Right lung (tissue), 10 donors: ENCODE measurements at places on chromosomes 6 and 20.

DNA sequence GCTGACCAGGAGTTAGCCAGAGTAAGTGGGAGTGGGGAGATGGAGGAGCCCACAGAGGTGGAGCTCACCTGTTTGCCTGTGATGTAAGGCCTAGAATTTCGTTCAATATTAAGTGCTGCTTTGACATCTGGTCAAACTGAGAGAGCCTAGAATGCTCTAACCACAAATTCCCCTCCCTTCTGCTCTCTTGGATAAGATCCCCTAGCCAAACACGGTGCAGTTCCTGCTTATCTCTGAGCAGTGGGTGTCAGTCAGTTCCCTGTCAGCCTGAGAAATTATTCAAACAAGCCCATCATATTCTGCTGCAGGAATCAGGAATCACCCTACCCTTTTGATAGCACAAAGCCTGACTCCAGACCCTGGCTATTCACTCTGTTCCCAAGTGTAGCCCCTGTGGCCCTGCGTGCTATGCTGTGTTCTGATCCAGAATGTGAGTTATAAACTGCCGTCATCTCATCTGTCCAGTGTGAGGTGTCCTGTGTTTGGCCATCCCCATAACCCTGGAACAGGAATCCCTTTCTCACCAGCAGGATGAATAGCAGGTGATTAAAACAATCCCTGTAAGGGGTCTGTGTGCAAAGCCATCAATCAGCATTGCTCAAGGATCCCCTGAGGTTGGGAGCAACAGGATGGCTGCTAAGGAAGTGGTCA is 31.8 kb upstream of the ZNF133 start:
- DNase-seq, result no peak

DNA sequence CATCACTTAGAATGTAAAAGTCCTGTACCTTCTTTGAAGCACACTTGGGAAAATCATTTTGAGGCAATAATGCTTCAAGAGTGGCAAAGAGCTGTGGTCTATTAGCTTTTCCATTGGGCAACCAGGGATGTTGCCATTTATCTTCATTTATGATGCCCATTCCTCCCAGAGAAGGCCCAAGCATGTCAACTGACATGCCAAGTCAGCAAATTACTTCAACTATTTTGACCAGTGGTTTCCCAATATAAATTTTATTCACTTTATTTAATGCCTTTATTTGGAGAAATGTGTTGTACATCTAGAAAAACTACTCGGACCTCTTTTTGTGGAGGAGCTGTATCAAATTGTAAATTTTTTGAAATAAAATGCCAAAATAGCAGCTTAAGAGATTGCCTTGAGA is 164.1 kb upstream of the PCSK2 start:
- no peak for DNase-seq

GRCh38 chr20:23197836-23198235 is 111.7 kb upstream of the CD93 start:
- DNase-seq, result no peak

DNA sequence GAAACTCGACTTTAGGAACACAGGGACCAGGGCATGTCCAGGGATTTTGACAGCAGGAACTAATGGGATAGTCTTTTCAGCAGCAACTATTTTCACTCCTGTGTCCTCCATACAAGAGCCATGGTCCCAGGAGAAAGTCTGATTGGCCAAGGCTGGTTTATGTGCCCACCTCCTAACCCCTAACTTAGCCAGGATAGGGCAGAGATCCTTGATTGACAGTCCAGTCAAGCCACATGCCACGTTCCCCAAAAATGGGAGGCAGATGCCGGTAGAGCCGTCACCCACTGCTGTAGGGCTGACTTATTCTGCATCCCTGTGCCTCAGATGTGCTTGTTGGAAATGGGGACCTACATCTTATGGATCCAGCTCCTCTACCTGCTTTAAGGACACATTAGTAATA is 22.3 kb downstream of the SLC2A10 start:
- DNase-seq, result no peak

GRCh38 chr6:13465734-13466133 is 21.7 kb downstream of the GFOD1 start:
- DNase-seq, result no peak

- DNase-seq, result no peak
Observed at GRCh38 chr6:30754631-30755030, 10.3 kb upstream of the IER3 start.

- no peak for DNase-seq
Observed at GRCh38 chr6:74671558-74672025, 534.3 kb downstream of the COL12A1 start.

GRCh38 chr6:53566755-53567154 is 21.9 kb upstream of the GCLC start:
- DNase-seq, result no peak

DNA sequence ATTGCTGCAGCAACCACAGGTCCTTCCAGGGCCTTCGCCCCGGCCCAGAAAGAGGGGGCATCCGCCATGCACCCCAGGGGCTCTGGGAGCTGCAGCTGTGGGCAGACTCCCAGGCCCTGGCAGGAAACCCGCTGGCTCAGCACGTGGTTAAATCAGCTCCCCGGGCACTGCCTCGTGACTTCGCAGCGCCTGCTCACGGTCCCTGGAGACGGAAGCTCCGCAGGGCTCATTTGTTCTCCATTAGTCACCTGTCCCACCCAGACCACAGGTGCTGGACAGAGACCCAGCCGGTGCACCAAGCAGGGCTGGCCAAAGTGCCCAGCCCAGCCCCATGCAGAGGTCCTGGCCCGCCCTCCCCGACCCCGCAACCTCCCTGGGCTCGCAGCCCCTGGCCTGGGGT is 14.7 kb downstream of the KCNQ2 start:
- DNase-seq, result no peak

DNA sequence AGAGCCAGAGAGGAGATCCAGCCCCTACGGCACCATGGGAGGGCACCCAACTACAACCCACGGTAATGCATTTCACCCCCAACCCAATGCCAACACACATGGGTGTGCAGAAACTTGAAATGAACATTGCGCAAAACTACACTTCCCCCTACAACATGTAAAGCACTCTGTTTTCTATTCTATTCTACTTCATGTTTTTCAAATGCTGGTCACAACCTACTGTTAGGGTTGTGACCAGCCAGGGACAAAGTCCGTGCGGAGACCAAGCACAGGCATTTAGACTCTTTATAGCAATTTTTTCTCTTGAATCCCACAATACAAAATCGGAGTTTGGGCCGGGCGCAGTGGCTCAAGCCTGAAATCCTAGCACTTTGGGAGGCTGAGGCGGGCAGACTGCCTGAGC is 90.6 kb downstream of the MRPL14 start:
- no peak for DNase-seq

- no peak for DNase-seq
Observed at GRCh38 chr6:26327450-26328264, 37.3 kb upstream of the BTN3A2 start.

- no peak for DNase-seq
Observed at GRCh38 chr20:44513871-44514270, 8.0 kb downstream of the SERINC3 start.

GRCh38 chr6:51167468-51167867 is 348.8 kb downstream of the TFAP2B start:
- DNase-seq, result no peak

- DNase-seq, result no peak
Observed at GRCh38 chr20:4633780-4634179, 87.9 kb upstream of the PRND start.

- DNase-seq, result no peak
Observed at GRCh38 chr20:55054453-55054852, 579.1 kb downstream of the DOK5 start.

GRCh38 chr20:62916703-62917476 is 9.4 kb downstream of the DIDO1 start:
- no peak for DNase-seq

DNA sequence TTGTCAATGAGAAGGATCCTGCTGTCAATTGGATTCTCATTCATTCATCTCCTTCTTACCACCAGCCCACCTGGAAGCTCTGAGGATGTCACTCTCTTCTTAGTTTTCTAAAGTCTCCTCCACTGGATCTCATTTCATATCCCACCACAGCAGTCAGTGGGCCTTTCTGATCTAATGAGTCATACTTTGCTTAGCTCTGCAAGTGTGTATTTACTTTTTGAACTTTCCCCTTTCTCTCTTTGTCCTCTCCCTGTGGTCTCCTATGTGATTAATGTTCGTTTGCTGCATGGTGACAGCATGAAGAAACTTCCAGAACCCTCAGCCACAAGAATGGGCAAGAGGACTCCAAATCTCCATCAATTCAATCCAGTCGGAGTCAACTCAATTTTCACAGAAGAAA is 63.6 kb upstream of the SYNDIG1 start:
- DNase-seq, result no peak

DNA sequence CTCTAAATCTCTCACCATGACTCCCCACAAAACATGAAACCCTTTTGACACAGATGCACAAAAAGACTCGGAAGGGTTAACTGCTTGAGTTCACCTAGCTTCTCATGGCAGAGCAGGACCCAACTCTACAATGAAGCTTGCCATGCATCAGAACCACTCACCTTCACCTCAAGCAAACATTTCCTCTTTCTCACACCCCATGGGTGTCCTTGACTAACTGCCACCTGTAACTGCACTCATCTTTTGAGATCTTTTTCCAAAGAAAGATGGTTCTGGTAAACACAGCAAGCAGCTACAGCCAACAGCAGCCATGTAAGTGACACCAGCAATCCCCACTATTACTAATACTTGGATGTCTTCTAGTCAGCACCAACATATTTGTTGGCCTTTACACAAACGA is 76.5 kb downstream of the EFHC1 start:
- no peak for DNase-seq

- DNase-seq, result no peak
Observed at GRCh38 chr20:19009081-19009688, 195.6 kb downstream of the SCP2D1 start.
